Activated CD8-positive, alpha-beta memory T cell treated with anti-CD3 and anti-CD28 coated beads, Interleukin-2, amount 10 ng/mL, durations not matched to agents 7 days and 5 days (primary cell): ENCODE measurements at places on chromosomes 7 and 10. TPM values are rescaled to one million over a fixed set of nuclear protein-coding genes. Genes with fewer than 3 reads are reported as not detected.

The RPEL1 gene
- total RNA-seq: not detected

DNA sequence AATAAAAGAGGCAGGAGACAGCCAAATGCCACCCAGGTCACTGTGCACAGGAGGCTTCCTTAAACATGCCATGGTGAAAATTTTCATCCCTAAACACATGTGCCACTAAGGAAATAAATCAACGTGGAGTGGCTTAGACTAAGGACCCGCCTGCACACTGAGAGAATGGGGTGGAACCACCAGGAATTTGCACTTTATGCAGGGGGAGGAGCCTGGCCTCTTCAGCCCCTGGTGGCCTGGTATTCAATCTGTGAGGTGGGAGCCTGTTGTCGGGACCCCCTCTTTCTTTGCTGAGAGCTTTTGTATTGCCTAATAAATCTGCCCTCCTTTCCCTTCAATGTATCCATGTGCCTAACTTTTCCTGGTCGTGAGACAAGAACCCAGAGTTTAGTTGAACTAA, 204.6 kb upstream of the NRP1 start:
- DNase-seq: no peak

The IFIT1B gene
- total RNA-seq: not detected

- no peak for DNase-seq
Measured at GRCh38 chr10:58517491-58518355, 5.1 kb downstream of the BICC1 start.

The NUDCD3 gene
- 101 TPM for total RNA-seq

DNA sequence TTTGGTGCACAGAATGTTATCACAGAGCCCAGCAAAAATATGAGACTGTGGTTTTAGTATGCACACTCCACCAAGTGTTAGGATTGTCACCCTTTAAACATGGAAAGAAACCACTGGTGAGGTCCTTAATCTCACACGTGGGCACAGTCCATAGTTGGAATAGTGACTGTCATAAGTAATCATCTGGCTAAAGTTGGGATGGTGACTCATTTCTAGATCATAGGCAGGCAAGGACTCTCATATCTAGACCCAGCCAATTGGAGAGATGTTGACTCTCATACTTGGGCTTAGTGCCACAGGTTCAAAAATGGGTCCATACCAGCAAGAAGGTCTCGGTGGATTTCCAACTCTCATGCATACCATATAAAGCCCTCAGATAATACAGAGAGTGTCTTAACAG, 39.6 kb upstream of the ZNF680 start:
- no peak for DNase-seq

DNA sequence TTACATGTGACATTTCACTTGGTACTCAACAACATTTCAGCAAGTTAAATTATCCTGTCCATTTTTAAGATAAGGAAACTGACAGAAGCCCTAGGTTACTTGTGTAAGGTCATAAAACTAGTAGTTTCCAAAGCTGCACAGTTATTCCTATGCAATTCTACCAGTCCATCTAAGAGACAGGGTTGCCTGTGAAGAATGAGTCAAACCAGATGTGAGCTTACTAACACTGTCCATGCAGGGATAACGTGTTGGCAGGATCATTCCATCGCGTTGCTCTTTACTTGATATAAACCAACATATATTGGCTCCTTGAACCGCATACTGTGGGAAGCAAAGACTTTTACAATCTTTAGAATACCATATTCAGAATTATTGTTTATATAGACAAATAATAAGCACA, 280.9 kb upstream of the HGF start:
- no peak for DNase-seq

DNA sequence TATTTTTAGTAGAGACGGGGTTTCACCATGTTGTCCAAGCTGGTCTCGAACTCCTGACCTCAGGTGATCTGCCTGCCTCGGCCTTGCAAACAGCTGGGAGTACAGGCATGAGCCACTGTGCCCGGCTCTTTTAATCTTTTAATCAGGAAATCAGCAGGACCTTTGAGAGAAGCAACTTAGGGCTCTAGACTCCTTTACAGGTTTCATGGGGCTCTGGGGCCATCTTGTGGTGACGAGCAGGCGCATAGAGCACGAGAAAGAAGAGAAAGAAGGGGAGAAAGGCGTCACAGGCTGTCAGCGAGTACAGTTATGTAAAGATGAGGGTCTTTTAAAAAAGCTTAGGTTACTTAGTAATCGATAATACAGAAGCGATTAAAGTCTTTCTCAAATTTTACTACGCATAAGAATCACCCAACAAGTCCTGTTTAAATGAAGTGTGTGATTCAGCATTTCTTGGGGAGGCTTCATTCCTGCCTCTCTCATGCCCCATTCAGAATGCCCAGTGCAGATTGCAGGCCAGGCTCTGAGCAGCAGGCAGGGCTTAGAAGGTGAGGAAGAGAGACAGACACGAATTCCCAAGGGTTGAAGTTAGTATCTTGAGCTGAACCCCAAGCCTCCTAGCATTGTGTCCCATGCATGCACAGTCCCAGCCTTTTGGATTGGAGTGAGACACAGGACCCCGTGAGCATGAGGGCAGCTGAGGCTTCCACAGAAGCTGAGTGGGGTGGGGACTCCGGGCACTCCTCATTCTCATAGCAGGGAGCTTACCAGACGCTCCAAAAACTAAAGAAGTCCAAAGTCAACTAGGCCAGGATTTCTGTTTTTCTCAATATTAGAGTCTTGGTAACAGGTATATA, 23.6 kb upstream of the PFKP start:
- peak; percentile 62 for DNase-seq

- no peak for DNase-seq
Measured at GRCh38 chr7:151066273-151066974, 7.0 kb downstream of the SLC4A2 start.

The ARHGEF35 gene
- 2.6 TPM for total RNA-seq

DNA sequence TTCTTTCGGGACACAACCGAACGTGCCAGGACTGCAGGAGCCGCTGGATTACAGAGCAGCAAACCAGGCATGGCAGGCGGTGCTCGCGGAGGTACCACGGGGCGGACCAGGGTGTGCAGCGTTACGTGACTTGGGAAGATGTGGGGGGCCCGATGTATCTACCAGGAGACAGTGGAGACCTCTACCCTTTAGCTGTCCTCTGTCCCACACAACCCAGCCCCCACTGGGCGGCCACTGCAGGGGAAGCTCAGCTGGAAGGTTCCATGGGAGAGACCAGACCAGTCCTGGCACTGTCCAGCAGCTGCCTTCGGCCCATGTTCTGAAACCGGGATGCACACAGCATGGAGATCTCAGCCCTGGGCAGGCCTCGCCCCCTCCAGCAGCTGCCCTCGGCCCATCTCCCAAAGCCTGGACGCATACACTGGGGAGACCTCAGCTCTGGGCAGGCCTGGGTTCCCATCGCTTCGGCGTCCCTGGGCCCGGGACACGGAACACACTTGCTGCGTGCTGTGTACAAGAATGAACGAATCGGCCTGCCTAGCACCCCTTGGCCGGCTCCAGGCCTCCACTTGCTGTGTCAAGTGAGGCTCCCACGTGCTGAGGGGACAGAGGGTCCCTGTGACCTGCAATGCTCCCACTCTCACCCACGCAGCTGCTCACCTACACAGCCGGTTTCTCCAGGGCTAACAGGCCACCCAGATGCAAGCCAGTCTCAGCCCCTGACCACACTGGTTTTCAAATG, 177.4 kb downstream of the ELFN1 start:
- DNase-seq: no peak

DNA sequence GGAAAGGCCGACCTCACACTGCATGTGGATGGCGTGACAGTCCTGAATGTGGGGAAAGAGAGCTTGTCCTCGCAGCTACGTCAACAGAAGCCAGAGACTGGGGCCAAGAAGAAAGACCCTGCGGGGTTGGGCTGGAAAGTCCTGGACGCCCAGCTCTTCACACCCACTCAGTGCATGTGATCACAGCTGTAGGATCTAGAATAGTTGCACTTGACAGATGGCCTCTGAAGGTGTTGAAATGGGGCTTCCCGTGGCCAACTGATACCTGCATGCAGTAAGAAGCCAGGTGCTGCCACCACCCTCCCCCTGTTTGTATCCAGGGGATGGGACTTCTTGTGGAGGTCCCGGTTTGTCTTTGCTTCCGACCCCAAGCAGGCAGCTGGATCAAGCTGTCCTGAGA, 34.1 kb upstream of the OCM2 start:
- DNase-seq: no peak

DNA sequence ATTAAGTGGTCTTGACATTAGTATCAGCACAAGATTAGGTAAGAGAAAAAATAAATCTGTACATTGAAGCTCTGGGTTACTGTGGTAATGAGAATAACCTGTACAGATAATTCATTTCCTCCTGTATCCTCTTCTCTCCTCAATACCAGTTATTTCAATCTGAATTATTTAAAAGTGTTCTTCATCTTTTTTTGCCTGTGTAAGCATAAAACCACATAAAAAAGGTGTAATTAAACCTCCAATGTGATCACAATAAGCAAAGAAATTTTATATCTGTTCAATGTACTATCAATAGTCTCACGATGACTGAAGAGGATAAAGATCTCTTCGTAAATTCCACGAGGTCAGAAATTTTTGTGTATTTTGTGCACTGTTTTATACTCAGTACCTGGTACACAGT, 1.2 kb upstream of the MYPN start:
- DNase-seq: no peak

The PCLO gene
- not detected for total RNA-seq

DNA sequence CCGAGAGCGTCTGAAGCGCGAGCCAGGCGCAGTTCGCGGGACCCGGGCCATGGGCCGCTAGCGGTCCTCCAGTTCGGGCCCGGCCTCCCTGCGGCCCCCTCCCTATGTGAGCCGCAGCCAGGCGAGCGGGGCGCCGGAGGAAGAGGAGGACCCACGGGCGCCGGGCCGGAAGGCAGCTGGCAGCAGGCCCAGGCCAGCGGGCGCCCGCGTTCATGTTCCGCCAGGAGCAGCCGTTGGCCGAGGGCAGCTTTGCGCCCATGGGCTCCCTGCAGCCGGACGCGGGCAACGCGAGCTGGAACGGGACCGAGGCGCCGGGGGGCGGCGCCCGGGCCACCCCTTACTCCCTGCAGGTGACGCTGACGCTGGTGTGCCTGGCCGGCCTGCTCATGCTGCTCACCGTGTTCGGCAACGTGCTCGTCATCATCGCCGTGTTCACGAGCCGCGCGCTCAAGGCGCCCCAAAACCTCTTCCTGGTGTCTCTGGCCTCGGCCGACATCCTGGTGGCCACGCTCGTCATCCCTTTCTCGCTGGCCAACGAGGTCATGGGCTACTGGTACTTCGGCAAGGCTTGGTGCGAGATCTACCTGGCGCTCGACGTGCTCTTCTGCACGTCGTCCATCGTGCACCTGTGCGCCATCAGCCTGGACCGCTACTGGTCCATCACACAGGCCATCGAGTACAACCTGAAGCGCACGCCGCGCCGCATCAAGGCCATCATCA, 1.1 kb downstream of the ADRA2A start:
- DNase-seq: no peak

DNA sequence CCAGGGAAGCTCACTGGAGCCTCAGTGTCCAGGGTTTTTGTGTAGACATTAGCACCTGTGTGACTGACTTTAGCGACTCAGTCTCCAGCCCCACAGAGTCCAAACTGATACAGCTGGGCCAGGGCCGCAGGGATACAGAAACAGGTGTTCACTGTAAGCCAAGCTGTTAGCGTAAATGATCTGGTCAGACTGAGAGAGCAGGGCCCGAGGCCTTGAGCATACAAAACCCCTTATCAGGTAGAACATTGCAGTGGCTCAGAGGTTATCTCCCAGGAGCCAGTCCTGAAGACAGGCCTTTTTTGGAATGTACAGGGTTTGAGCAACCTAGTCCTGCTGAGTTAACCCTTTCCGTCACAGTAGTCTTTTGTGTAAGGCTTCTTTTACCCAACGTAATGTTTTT, 25.0 kb downstream of the LHPP start:
- DNase-seq: no peak

GRCh38 chr10:63477927-63478326, 12.2 kb upstream of the JMJD1C start:
- no peak for DNase-seq
